ENCODE measurements at places on chromosomes 3 and 15.

GRCh38 chr15:69780374-69780773 is 317.3 kb downstream of the TLE3 start:
- no peak for DNase-seq

DNA sequence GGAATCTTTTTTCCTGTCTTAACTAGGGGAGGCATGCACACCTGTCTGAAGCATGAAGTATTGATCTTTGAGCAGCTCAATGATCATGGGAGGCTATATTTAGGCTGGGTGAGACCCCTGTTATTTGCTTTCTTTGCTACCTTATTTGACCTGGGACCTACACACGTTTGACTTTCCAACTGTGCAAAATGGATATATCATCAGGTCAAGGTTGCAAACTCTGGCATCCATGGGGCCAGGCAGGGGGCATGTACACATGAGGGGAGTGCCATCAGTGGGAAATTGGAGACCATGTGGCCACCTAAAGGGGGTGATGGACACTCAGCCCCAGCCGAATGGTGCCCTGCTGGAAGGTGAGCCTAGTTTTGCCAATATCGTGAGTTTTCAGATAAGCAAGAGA is 174.2 kb downstream of the FEZF2 start:
- no peak for DNase-seq

- no peak for DNase-seq
Observed at GRCh38 chr3:181230258-181230657, 240.7 kb upstream of the DNAJC19 start.

GRCh38 chr3:175307642-175308041 is 448.5 kb downstream of the NAALADL2 start:
- no peak for DNase-seq

- DNase-seq: no peak
Observed at GRCh38 chr15:97168704-97169475, 791.6 kb upstream of the ARRDC4 start.

- DNase-seq: no peak
Observed at GRCh38 chr15:52464478-52464877, 64.2 kb downstream of the MYO5A start.

DNA sequence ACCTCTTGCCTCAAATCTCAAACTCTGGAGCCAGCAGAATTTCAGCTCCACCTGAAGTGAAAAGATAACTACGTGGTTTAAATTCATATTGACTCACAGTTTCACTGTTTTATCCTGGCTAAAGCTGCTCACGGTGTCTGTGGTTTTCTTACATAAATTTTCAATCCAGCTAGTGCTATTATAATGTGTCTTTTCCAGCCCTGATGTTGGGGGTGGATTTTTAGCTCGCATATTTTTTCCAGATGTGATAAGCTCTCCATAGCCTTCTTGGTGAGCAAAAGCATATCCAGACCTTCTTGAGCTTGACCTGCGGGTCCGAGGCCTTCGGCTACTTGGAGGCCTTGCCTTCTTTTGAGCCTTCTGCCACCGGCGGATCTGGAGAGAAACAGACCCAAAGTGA is 239.3 kb downstream of the DTWD1 start:
- DNase-seq: no peak

DNA sequence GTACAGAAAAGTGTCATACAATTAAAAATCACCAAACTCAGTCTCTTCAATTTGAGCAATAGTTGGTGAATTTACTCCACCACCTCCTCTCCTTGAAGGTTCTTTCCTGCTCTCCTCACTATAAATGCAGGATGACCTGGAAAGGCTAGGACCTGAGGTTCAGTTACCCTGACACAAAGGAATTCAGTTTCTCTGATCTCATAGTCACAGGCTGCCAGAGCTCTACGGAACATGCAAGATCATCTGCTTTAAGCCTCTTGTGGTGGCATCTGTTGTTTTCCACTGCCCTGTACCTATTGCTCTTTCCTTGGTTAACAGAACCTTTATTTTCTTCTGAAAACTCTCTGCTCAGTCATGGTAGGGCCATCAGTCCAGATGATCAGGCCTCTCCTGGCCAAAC is 4.9 kb upstream of the TP63 start:
- DNase-seq: no peak

DNA sequence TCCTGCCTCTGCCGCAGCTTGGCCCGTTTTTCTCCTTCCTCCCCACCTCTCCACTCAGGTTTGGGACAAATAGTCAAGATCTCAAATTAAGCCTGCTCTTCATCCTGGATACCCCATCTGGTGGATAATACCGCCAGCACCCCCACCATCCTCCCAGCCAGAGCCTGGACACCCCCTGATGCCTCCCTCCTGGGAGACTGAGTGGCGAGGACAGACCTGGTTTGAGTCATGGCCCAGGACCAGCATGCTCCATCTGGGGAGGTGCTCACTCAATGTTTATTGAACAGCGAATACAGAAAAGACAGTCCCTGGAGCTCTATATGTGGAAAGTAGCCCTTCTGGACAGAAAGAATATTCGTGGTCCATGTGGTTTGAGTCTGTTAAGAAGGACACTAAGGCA is 23.3 kb downstream of the CTSH start:
- no peak for DNase-seq

DNA sequence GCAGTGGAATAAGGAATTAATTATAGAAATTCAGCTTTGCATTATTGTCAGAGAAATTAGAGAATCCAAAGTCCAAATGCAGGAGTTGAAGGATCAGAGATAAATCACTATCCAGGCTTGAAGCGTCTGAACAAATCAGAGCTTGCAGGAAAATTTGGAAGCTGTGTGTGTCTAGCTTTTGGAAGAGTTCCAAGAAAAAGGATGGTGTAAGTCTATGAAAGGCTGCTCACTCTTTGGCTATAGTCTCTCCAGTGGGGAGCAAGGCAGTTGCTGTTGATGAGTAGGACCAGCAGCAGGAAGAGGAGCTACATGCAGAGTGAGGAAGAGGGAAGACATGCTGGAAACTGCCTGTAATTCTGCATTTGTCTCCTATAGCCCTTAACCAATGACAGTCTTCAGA is 464.3 kb upstream of the GRM7 start:
- no peak for DNase-seq

DNA sequence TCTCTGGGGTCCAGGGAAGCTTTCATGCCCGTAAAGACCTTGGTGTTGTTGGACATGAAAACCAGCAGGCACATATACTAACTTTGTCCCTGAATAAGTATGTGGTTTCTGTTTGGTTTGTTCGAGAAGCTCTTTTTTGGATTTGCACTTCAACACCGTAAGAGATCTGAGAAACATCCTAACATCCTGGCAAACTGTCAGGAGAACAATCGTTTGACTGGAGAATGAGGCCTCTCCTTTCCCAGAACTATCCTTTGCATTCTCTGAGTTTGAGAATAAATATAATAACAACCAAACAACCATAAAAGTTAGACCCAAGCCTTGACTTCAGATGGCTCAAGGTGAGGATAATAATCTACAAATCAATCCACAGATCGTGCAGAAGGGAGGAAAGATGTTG is 230.4 kb upstream of the WNT5A start:
- no peak for DNase-seq

GRCh38 chr3:105322570-105323273 is 44.0 kb upstream of the ALCAM start:
- DNase-seq: no peak

- DNase-seq: no peak
Observed at GRCh38 chr15:101429646-101430045, 59.9 kb downstream of the PCSK6 start.

DNA sequence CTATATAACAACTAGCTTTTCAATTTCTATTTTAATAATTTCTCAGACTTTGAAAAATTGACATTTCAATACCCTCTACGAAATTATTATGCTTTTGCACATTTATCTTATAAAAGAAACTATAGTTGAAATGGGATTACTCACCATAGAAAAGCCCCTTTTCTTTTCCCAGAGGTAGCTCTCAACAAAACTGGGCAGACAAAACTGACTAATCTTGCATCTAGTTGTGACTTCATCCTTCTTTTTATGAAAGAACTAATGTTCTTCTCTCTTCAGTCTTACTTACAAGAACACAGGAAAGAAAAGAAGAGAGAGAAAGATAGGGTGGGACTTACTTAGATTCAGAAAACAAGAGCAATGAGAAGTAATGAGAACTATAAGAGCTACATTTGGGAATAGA is 61.0 kb downstream of the GPR160 start:
- no peak for DNase-seq

DNA sequence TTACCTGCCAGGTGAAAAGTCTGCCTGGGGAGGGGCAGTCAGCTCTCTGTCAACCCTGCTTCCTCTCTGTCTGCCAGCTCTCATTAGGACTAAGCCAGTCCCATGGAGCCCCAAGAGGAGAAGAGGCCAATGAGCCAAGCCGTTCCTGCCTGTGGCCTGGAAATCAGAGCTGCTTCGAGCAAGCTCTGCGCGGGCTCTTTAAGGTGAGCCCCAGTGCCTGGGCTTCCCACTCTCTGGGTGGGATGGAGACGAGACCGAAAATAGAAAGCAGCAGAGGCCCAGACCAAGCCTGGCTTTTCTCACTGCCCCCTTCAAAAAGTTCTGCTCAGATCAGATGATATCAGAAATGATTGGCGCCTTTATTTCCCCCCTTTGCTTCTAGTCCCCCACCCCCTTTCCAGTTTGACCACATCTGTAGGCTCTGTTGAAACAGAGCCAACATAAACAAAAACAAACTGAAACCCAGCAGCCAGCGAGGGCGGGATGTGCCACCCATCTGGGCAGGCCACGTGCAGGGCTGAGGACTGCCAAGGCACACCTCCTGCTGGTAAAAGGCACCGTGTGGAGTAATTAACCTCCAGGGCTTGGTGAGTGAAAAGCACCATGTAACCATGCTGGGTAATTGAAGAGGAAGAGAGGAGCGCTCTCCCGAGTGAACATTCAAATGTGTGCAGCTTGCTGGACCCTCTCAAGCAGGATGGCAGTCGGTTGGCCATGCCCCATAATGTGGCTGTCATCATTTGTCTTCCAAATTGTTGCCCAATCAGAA is 471.0 kb upstream of the PROK2 start:
- no peak for DNase-seq

- DNase-seq: no peak
Observed at GRCh38 chr3:191237047-191237882, 38.2 kb downstream of the OSTN start.

DNA sequence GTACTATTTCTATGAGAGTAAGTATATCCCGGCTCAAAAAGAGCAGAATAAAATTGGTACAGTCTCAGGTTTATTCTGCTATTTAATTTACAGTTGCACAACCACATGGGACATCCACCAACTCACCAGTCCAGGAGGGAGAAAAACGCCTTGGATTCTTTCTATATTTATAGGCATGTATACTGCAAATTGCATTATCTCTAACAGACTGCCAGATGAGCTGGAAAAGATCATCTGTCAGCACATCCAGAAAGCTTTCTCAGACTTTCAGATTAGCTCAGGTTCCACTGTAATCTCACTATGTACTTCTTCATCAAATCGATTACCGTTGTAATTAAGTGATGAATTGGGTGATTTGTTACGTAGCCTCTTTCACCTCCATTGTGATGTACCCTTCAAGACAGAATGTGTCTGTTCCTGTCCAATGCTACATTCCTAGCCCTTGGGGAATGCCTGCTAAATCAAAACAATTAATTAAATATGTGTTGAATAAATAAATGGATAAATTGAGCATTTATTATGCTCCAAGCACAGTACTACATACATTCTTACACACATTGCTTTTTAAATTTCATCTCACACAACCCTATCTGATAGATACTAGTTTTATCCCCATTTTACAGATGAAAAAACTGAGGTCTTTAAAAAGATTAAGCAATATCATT is 38.1 kb upstream of the TMC3 start:
- no peak for DNase-seq

DNA sequence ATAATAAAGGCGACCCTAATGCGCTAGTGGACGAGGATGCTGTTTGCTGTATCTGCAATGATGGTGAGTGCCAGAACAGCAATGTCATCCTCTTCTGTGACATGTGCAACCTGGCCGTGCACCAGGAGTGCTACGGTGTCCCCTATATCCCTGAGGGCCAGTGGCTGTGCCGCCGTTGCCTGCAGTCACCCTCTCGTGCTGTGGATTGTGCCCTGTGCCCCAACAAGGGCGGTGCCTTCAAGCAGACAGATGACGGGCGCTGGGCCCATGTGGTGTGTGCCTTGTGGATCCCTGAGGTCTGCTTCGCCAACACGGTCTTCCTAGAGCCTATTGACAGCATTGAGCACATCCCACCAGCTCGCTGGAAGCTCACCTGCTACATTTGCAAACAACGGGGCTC is 7.6 kb downstream of the BRPF1 start:
- no peak for DNase-seq

DNA sequence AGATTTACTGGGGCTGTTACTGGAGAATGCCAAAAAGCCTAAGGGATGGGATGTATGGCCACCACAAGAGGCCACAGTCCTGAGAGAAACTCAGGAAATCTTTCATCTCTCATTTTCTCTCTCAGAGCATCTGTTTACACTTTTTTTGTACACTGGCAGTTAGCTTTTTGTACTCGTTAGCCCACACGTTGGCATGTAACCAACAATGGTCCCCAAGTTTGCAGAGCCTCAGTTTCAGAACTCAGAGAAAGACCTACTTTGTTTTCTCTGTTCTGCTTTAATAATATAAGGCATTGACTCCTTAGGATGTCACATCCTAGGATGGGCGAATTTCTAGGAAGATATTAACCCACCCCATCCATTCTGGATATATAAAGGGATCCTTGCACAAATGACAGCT is 183.5 kb downstream of the SUCNR1 start:
- DNase-seq: no peak

Data from activated CD8-positive, alpha-beta memory T cell treated with anti-CD3 and anti-CD28 coated beads for 1 hour (primary cell).